H7 (cell line): ENCODE measurements at places on chromosomes 2 and 18. TPM values are rescaled to one million over a fixed set of nuclear protein-coding genes. Genes with fewer than 3 reads are reported as not detected.

DNA sequence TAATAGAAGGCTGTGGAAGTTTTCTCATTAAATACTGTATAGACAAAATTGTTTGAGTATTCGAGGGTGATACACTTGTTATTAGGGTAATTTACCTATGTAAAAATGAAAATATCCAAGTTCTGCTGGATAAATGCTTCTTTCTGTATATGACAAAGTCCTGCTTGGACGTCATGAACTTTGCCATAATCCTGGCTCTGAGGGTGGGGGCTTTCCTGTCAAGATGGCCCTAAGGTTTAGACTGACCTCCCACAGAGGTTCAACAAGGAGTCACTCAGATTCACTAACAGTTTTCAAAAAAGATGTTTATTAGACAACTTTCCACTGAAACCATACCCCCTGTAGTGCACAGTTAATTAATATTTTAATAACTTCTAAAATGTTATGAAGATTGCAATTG is 52.5 kb upstream of the NABP1 start:
- no peak for DNase-seq

- DNase-seq, result peak; percentile 62
These were observed 155.9 kb downstream of the ESCO1 start for GRCh38 chr18:21444465-21445212.

DNA sequence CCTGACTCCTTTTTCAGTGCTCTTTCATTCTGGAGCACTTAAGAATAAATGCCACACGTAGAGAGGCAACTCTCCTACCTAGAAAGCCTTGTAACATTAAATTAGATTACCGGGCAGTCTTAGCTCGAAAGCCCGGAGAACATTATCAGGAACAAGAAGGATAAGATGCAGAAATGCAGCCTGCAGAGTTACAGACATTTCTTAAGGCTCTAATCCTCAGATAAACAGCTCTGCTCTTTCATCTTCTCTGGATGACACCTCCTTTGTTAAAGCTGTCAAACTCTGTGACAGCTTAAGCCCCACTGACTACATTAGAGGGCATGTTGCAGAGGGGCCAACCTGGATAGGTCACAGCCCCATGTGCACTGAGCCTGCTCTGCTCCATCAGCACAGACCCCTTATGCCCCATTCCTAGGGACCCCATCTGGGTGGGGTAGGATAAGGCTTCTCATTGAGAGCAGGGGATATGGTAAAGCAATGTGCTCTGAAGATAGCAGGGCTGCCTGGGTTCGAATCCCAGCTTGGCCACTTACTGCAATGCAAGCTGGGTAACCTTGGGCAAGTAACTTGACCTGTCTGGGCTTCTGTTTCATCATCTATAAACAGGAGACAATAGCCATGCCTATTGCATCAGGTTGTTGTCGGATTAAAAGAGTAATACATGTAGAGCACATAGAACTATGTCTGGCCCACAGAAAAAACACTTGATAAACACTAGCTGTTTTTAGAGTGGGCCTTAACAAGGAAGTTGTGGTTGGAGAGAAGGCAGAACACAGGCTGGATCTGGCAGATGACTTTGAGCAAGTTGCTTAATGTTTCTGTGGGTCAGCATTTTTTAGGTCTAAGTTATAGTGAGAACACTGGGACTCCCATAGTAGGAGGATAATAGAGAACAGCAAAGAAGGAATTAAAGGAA is 111.4 kb downstream of the THNSL2 start:
- no peak for DNase-seq

GRCh38 chr2:165698444-165698884 is 95.6 kb downstream of the GALNT3 start:
- DNase-seq, result peak; percentile 3

- no peak for DNase-seq
These were observed 201.9 kb downstream of the CLIP4 start for GRCh38 chr2:29317077-29317517.

GRCh38 chr2:60979231-60979630 is 38.3 kb upstream of the PEX13 start:
- no peak for DNase-seq

DNA sequence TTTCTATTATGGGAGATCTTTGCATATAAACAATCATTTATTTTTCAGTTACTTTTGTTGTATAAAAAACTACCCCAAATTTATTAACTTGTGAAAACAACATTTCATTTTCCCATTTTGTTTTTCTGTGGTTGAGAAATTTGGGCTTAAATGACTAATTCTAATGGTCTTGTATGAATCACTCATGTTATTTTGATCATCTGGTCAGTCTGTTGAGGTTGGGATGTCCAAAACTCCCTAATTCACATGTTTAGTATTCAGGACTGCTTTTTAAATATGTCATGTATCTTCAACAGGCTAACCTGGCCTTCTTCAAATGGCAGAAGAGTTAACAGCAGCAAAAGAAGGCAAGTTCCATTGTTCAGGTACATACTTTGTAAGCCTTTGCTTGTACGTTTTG is 788.1 kb downstream of the TRIB2 start:
- no peak for DNase-seq

GRCh38 chr2:43469713-43470112 is 126.1 kb downstream of the THADA start:
- DNase-seq, result no peak

DNA sequence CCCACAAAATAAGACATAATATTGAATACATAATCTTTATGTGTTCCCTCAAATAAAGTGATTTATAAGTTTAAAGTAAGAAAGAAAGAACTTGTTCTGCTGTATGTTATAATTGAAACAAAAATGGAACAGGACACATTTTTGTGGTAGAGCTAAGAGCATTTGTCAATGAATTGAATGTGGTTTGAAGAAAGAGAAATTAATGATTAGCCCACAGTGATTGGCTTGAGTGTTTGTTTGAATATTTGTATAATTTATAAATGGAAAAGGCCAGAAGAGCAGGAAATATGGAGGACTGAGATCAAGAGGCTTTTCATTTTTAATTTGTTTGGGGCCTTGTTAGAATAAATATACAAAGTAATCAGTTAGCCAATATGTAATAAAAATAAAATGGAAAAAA is 395.1 kb upstream of the CDH19 start:
- no peak for DNase-seq

- DNase-seq, result no peak
These were observed 133.9 kb downstream of the CCBE1 start for GRCh38 chr18:59563176-59563785.

DNA sequence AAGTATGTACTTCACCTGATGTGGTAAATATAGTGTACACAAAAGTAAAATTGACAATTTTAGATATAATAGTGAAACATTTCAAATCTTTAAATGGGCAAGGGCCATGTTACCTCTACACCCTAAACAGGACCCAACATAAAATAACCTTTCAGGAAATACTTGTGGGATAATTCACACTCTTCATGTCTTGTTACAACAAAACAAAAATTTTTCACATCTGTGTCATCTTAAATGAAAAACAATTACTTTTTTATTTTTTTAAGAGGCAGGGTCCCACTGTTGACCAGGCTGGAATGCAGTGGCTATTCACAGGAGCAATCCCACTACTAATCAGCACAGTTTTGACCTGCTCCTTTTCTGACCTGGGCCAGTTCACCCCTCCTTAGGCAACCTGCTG is 42.1 kb downstream of the SRBD1 start:
- no peak for DNase-seq

DNA sequence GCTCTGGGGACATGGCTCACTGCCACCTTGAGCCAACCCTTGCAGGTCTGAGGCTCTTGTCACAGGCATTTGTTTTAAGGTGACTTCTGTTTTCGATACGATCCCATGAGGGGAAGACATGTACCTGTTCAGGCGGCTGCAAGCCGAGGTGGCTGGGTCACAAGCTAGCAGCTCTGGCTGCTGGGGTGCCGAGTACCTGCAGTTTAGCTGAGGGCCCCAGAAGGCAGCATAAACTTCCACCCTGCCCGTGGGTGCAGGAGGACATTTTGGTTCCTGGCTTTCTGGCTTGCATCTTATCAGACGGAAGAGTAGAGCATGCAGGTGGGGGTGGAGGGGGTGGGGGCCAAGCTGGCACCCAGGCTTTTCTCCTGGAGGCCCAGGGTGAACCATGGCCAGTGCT is 28.4 kb downstream of the COA5 start:
- no peak for DNase-seq

- DNase-seq, result peak; percentile 99
These were observed at the start of gene ME2 for GRCh38 chr18:50878345-50879301. Gene ME2 (plus strand): TSS chr18:50879118. CDS start chr18:50895821, 16,703 bp downstream.

GRCh38 chr18:48140731-48141130 is 210.3 kb upstream of the SMAD2 start:
- peak; percentile 51 for DNase-seq

GRCh38 chr2:136359121-136359965 is 241.4 kb upstream of the CXCR4 start:
- DNase-seq, result no peak

GRCh38 chr2:147538088-147538487 is 306.7 kb upstream of the ACVR2A start:
- DNase-seq, result no peak

- DNase-seq, result peak; percentile 72
These were observed 101.2 kb downstream of the ZNF236 start for GRCh38 chr18:76923485-76924085.

DNA sequence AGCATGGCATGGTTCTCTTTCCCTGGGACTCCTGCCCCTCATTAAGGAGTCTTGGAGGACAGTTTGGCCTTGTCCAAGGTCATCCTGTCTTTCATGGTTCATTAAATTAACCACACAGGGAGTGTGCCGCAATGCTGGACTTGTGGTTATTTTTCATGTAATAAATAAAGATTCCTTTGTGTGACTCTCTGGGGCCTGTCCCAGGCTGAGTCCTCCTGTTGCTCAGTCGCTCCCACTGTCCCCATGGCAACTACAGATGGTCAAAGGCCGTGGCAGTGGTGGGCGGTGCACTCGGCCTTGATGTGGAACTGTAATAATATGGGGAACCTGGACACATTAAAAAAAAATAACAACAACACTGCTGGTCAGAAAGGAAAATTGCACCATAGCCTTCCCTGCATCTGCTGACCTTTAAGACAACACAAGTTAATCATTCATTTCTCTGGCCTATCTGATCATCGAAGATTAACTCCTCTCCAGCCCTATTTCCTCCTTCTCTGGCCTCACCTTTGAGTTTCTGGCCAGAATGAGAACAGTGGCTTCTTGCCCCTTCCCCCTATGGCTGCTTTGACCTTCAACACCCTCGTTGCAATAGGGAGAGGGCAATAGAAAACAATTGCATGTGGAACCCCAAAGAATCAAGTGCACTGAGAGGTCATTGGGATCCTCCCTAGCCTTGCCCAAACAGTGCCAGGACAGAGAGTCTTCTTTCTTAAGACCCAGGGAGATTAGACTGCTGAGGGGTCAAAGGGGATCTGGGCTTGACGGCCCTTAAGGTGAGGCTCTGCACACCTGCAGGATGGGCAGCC is 44.7 kb downstream of the PSD4 start:
- DNase-seq, result no peak

GRCh38 chr2:33384599-33384961 is 91.9 kb upstream of the RASGRP3 start:
- no peak for DNase-seq

DNA sequence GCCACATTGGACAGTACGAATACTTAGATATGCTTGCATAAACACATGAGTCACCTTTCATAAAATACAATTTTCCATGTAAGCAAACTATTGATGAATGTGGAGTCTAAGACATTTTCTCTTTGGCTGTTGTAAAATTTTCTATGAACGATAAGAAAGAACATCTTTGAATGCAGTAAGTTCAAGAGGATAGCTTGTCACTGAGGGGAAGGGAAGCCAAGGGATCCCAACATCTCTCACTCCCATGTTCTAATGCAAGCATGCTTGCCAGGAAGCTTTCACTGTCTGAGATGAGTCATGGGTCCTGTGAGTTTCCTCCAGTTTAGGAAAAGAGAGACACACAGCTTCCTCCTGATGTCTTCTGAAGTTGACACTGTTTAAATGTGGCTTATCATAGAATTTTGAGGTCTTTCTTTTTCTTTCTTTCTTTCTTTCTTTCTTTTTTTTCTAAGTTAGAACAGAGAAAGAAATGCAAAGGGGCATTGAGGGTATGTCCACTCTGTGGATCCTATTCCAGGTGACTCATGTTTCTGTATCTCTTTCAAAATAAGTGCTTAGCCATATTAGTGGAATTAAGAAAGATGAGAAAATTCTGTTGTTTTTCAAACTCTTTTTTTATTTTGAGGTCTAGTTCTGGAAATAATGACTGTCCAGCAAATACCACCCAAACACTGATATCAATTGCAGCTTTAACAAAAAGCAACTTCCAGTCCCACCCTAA is 146.6 kb downstream of the RDH14 start:
- no peak for DNase-seq

DNA sequence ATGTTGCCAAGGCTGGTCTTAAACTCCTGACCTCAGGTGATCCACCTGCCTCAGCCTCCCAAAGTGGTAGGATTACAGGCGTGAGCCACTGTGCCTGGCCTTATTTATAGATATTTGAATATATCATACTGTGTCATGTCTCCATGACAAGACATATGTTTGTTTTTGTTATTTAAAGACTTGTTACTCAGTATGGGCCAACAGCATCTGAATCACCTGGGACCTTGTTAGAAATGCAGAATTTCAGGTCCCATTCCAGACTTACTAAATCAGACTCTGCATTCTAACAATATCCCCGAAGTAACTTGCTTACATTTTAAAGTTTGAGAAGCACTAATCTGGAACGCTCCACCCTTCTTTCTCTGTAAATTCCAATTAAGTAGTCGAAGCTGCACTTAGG is 33.2 kb downstream of the RPE start:
- no peak for DNase-seq

- DNase-seq, result no peak
These were observed 38.4 kb upstream of the ITGAV start for GRCh38 chr2:186551323-186552050.

GRCh38 chr2:206275312-206276055 is 1.0 kb downstream of the ZDBF2 start:
- DNase-seq, result peak; percentile 59

GRCh38 chr2:6308986-6309385 is 556.7 kb downstream of the CMPK2 start:
- DNase-seq, result no peak

GRCh38 chr2:157830266-157830665 is 45.9 kb downstream of the ACVR1 start:
- DNase-seq, result no peak

The VWC2L gene
- 0.33 TPM in 1 of 2 replicates, not detected in the other for total RNA-seq

The GALNT5 gene
- total RNA-seq, result 0.07 and 0.18 TPM in 2 replicates

The SLC25A52 gene
- 0.18 TPM in 1 of 2 replicates, not detected in the other for total RNA-seq

The KCNE4 gene
- total RNA-seq, result not detected in 2 replicates

The CFAP65 gene
- total RNA-seq, result 0.11 TPM in 1 of 2 replicates, not detected in the other

The REG1A gene
- total RNA-seq, result 0.24 and 0.70 TPM in 2 replicates

The CDKL4 gene
- 0.41 TPM in 1 of 2 replicates, not detected in the other for total RNA-seq

The DUSP19 gene
- total RNA-seq, result 0.66 and 1.3 TPM in 2 replicates

The TBC1D8 gene
- total RNA-seq, result 29.8 and 53.2 TPM in 2 replicates

The AOX1 gene
- 2.4 and 7.6 TPM in 2 replicates for total RNA-seq

The MOGAT1 gene
- not detected in 2 replicates for total RNA-seq

The PCARE gene
- not detected in 2 replicates for total RNA-seq

The NOL4 gene
- total RNA-seq, result 0.07 and 0.66 TPM in 2 replicates
